Activated CD8-positive, alpha-beta T cell treated with anti-CD3 and anti-CD28 coated beads, Interleukin-2, amount 10 ng/mL, durations not matched to agents 7 days and 5 days (primary cell): ENCODE measurements at places on chromosomes 12 and 14.

DNA sequence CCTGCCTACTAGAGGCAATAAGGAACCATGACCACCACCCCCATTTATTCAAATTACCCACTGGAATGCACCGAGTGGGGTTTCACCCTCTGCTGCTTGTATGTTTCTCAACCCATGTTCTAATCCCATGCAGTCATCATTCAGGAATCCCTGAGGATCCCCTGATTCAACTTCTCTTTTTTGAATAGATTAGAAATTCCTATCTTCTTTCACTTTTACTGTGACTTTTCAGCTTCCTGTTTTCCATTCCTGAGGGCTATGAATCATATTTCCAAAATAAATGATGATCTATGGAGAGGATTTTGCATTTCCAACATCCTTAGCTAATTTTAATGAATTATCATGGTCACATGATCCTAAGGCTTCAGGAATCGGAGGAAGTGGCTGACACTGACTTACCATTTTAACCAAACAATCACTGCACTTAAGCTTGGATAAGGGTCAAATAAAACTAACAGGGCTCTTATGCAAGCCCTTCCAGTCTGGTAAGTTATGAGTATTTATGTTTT lies 19.4 kb upstream of the P2RX4 start:
- no peak for DNase-seq

- DNase-seq, result no peak
Observed at GRCh38 chr14:77763978-77764377, 3.0 kb upstream of the SNW1 start.

GRCh38 chr14:58280954-58281787 lies 17.2 kb upstream of the ARID4A start:
- DNase-seq, result peak; percentile 33

DNA sequence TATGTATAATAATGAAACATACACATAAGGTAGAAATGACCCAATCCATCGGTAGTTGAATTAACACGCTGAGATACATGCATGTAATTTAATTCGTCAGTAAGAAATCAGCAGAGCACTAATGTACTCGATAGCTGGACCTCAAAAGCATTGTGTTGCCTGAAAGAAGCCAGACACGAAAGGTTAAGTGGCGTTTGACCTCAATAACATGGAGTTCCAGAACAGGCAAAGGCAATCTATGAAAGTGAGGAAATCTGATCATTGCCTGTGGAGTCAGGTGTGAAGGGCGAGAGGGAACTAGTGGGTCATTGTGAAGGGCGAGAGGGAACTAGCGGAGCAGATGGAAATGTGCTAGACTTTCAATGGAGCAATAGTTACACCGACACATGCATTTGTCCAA lies 970.4 kb upstream of the TMEM132C start:
- no peak for DNase-seq

- no peak for DNase-seq
Observed at GRCh38 chr14:60214003-60214402, 35.0 kb upstream of the PPM1A start.

GRCh38 chr14:34684578-34684977 lies 29.8 kb downstream of the CFL2 start:
- DNase-seq, result no peak

DNA sequence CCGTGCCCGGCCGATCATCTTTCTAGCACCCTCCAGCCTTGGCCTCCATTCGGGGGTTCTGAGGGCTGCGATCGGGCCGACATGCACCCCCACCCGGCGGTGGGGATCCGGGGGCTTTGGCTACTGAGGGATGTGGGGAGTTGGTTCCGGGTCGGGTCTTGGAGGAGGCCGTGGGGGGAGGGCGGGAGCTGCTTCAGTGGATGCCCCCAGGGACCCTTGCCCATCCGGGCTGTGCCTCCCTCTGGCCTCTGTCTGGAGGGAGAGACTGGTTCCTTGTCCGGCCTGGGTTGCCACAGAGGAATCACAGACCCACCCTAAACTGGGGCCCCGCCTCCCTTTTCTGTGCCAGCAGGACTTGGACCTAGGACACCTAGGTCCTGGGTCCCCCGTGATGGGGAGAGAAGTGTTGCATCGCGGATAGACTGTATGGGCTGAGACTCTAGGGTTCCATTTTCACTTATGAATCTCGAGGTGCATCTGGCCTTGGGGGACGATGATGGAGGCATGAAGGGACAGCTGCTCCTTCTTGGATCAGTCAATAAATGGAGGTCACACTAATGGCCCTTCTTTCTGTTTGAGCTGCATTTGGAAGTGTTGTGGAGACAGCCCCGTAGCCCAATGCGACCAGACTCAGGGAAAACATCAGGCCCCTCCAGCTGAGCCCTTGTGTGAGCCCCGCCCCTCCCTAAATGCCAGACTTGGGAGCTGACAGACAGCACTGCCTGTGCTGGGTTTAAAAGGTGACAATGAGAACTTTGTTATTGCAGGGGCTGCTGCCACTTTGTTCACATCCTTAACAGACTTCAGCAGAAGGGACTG lies 577 bp downstream of the DTX3 start:
- DNase-seq, result no peak

- no peak for DNase-seq
Observed at GRCh38 chr14:73370561-73370960, 87.8 kb downstream of the NUMB start.

DNA sequence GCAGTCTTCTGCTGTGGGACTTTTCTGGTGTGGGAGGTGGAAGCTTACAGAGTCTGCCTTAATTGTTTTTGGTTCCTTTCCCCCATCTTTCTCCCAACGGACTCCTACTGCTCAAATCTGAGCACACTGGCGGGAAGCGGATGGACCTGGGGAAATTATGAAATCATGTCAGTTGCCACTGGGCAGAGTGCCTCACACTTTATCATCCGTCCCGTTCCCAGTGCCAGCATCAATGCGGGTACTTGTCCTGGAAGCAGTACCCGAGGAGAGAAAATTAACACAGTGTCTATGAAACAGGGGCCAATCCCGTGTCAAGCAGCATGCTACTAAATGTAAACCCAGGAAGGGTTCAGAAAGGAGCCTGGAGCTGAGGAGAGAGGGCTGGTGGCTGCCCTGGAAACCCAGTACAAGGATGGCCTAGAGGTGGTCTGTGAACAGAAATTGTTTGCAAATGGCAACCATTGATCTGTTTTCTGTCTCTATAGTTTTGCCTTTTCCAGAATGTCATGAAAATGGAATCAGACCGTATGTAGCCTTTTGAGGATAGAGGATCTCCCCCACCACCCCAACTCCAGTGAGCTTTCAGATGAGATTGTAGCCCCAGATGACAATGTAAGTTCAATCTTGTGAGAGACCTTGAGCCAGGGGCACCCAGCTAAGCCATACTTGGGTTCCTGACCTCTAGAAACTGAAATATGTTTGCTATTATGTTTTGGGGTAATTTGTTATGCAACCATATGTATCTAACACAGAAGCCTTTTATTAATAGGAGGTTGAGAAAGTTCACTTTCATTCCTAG lies 908 bp upstream of the CDKL1 start:
- DNase-seq, result no peak

DNA sequence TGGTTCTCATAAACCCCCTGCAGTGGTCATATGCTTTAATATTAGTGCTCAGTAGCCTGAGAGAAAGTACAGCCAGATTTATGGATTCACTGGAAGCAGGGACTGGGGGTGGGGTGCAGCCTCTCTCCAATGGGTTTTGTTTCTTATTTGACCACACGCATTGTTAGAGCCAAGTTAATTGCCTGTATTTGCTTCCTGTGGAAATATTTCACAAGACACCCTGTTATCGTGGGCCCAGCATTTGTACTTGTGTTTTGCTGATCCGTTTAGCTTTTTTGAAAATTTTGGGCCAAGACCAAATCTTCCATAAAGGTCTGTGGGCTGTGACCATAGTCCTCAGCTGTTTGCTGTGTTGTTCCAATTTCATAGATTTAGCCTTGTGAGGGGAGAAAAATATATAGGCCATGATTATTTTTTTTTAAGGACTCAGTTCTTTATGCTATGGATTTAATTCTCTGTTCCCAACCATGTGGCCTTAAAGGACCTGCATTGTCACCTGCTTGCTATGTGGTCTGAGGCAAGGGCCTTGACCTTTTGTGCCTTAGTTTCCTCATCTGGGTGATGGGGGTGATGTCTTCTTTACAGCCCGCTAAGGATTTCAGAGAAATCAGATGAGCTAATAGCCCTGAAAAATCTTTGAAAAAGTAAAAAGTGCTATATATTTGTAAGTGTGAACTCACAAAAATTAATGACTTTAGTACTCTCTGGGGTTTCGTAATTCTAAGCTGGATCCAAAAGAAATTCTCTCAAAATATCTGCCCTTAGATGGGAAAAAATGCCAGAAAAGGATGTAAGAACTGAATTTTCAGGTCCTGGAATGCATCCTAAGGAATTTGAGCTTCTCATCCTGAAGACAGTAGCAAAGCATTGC lies 370.2 kb downstream of the DPF3 start:
- no peak for DNase-seq

DNA sequence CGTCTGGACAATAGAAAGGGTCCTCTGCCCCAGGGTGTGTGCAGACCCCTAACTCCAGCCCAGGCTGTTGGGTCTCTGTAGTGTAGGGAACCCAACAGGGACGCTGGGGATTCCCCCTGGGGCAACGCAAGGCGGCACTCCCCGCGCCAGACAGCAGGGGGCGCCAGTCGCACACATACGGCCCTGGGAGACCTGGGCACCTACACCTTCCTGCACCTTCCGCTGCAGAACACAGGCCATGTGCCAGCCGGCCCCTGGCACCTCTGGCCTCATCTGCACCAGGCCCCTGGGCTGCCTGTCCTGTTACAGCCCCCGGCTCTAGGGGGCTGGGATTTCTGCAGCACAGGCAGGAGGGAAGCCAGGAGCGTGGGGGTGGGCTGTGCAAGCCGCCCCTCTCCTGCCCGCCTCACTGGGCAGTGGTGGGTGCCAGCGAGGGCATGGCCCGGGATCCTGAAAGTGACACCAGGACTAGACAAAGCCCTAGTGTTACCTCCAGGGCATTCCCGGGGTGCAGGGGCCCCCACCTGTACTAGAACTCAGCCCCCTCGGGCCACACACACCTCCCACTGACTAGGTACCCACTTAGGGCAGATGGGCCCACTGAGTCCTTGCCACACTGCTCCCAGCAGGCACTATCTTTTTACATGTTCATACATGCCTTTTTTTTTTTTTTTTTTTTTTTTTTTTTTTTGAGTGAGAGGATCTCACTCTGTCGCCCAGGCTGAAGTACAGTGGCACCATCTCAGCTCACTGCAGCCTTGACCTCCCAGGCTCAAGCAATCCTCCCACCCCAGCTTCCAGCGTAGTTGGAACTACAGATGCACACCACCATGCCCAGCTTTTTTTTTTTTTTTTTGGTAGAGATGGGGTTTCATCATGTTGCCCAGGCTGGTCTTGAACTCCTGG lies 37.5 kb downstream of the CCNK start:
- DNase-seq, result peak; percentile 85

- DNase-seq, result no peak
Observed at GRCh38 chr12:5085896-5086295, 42.2 kb downstream of the KCNA5 start.

DNA sequence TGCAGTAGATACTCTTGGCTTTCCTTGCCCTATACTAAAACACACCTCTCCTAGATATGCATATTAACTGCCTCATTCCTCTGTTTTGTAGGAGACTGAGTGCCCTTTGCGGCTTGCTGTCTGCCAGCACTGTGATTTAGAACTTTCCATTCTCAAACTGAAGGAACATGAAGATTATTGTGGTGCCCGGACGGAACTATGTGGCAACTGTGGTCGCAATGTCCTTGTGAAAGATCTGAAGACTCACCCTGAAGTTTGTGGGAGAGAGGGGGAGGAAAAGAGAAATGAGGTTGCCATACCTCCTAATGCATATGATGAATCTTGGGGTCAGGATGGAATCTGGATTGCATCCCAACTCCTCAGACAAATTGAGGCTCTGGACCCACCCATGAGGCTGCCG lies 15.4 kb downstream of the TRAFD1 start:
- no peak for DNase-seq

DNA sequence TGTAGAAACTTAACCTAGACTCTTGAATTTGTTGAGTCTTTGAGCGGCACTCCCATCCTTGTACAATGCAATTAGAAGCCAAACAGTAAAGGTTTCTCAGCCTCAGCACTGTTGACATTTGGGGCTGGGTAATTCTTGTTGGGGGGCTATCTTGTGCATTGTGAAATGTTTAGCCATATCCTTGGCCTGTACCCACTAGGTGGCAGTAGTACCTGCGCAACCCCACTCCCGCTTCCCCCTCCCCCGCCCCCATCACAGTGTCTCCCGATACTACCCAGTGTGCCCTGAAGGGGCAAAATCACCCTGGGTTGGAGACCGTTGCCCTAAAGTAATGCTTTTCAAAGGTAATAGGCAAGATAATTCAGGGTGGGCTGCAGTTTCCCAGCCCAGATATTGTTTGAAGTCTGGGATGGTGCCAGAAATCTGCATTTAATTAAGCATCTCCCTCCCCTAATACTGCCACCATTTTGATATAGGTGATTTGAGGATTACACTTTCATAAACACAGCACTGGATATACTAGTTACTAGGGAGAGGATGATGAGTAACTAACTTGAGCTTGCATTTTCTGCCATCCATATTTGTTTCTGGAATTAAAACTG lies 1.8 kb downstream of the COX6A1 start:
- peak; percentile 86 for DNase-seq

GRCh38 chr12:6963791-6964413 lies 6.6 kb downstream of the PHB2 start:
- DNase-seq, result no peak

- no peak for DNase-seq
Observed at GRCh38 chr12:10179776-10180181, 947 bp downstream of the TMEM52B start.

DNA sequence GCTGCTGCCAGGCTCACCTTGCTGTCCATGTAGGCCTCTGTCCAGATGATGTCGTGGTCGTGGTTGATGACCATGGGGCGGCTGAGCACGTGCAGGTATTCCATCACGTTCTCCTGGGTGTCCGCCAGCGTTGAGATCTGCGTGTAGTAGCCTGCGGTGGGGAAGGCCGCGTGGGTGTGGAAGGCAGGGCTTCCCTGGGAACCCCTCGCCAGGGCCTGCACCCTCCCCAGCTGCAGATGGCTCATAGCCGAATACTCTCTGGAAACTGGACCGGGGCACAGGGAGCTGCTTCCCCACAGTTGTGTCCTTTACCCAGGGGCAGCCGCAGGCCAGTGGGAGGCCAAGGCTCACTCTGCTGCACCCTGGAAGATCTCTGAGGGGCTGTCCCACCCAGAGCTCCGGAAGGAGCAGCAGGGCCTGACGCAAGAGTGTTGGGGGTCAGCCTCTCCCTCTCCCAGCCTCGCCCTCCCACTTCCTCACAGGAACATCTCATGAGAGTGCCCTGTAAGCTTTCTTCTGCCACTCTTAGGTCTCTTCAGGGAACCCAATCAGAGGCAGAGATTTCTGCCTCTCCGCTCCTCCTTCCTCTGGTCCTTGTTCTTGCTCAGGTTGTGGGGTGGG lies 35.5 kb downstream of the CACNA2D4 start:
- peak; percentile 9 for DNase-seq

DNA sequence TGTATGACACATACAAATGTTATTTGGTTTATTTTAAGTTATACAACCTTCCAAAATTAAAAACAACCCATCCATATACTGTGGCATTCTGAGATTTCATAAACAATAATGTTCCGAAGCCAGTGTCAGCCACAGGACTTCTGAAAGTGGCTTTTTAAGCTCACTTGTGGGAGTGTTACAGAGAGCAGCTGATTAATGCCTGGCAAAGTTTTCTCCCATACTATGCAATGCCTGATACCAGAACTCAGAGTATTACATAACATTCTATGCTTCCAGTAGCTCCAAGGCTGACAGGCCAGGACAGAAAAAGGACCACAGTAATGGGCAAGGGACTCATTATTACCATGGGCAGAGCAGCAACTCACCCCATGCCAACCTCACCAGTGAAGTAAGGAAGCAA lies 29.3 kb downstream of the NELL2 start:
- no peak for DNase-seq

GRCh38 chr14:44814196-44814595 lies 147.6 kb downstream of the KLHL28 start:
- DNase-seq, result no peak

GRCh38 chr14:92553438-92553837 lies 39.9 kb downstream of the RIN3 start:
- DNase-seq, result no peak
